ENCODE measurements at places on chromosomes 16 and 17. TPM values are rescaled to one million over a fixed set of nuclear protein-coding genes. Genes with fewer than 3 reads are reported as not detected.
A peak's percentile ranks its signal among the peaks of the same experiment; 100 is the strongest.

The FAM20A gene
- total RNA-seq: 1.7 TPM

- H3K27me3 ChIP-seq: peaks cover 14% of the 10 kb centered on the region
- H3K36me3 ChIP-seq: no peaks in the 10 kb centered on the region
- peak overlapping the region; percentile 60 for H3K4me3 ChIP-seq
- DNase-seq: peak; percentile 74
Measured at GRCh38 chr16:48623304-48624016, 13.5 kb upstream of the N4BP1 start.

- H3K27me3 ChIP-seq: peaks cover 36% of the 10 kb centered on the region
- no peaks in the 10 kb centered on the region for H3K4me1 ChIP-seq
- H3K36me3 ChIP-seq: no peaks in the 10 kb centered on the region
Measured at GRCh38 chr16:48212033-48212432, 32.1 kb upstream of the LONP2 start.

The CD300E gene
- total RNA-seq: not detected

The AOC3 gene
- 2.3 TPM for total RNA-seq

The DPEP3 gene
- not detected for total RNA-seq

The GAS2L2 gene
- total RNA-seq: 0.11 TPM

DNA sequence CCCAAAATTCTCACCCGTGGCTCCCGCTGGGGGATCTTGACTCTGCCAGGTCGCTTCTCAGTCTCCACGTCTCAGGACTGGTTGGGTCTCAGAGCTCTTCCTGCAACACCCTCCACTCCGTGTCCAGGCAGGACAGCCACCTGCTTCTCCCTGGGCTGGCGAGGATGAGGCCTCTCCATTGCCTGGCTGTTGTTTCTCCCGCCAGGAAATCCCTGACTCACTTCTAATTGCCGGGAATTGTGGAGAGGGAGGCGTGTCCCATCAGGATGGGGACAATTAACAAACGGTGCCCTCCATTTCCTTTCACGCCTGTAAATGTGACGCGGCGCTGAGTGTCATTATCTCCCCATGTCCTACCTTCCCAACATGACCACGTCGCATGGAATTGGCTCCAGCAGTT lies 204.5 kb downstream of the RBFOX3 start:
- no peak overlapping the region for H3K4me3 ChIP-seq
- H3K27ac ChIP-seq: no peak overlapping the region
- H3K36me3 ChIP-seq: no peaks in the 10 kb centered on the region
- H3K27me3 ChIP-seq: peaks cover 75% of the 10 kb centered on the region

The KRT9 gene
- total RNA-seq: not detected

DNA sequence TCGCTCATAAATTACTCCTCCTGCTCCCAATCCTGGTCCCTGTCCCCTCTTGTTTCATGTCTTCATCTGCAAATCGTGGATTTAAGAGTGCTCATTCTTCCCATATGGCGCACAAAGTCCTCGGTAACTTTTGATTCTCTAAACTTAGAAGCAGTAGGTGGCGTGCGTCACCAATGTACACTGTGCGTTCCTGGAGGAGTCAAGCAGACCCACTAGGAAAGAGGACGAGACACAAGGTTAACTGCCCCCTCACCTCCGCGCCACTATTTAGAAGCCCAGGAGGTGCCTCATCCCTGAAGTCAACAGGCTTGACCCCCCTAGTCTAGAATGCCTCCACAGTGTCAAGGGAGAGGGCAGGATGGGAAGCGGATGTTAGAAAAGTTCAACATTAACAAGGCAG lies 2.9 kb downstream of the SLC13A5 start:
- H3K36me3 ChIP-seq: no peaks in the 10 kb centered on the region
- DNase-seq: no peak
- H3K27me3 ChIP-seq: peaks cover 92% of the 10 kb centered on the region
- H3K4me3 ChIP-seq: no peak overlapping the region

GRCh38 chr17:81931189-81931556 lies 3.6 kb upstream of the MAFG start:
- H3K4me3 ChIP-seq: no peak overlapping the region
- no peak overlapping the region for H3K27ac ChIP-seq
- DNase-seq: no peak
- no peaks in the 10 kb centered on the region for H3K27me3 ChIP-seq

DNA sequence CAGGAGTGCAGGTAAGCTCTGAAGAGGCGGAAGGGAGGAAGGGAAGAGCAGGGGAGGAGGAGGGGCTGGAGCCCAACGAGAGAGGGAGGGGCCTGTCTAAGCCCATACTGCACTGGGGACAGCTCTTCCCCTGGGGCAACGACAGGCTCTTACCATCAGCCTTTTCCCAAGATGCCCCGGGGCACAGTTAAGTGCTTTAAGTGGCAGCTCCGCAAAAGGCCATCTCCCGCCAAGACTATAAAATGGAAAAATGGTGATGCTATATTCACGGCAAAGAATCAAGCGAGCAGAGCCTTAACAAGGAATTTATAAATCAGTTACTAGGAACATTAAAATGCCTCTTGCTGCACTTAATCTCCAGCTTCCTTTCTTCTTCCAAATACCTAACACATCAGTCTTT lies 110.2 kb upstream of the NLRP1 start:
- peaks cover 18% of the 10 kb centered on the region for H3K27me3 ChIP-seq
- H3K36me3 ChIP-seq: no peaks in the 10 kb centered on the region
- no peak overlapping the region for H3K4me3 ChIP-seq

- peaks cover 18% of the 10 kb centered on the region for H3K36me3 ChIP-seq
- DNase-seq: no peak
- H3K4me1 ChIP-seq: peaks cover 77% of the 10 kb centered on the region
- peak overlapping the region; percentile 76 for H3K27ac ChIP-seq
- H3K4me3 ChIP-seq: no peak overlapping the region
Measured at GRCh38 chr17:2063261-2064146, 8.6 kb downstream of the HIC1 start.

DNA sequence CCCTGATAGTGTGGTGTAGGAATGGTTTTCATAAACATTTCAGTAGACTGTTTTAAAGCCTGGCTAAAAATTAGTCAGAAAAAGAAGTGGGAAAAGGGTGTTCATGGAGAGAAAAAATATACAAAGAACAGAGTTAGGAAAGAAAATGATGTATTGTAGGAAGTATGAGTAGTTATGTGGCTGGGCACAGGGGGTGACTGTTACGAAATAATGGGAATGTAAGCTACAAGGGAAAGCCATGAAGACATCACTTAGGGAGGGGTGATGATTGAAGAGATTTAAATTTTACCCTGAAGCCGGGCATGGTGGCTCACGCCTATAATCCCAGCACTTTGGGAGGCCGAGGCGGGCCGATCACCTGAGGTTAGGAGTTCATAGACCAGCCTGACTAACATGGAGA lies 55.3 kb downstream of the NUP88 start:
- H3K4me1 ChIP-seq: peaks cover 5% of the 10 kb centered on the region
- no peak for DNase-seq
- H3K27me3 ChIP-seq: no peaks in the 10 kb centered on the region
- peak overlapping the region; percentile 41 for H3K27ac ChIP-seq
- no peak overlapping the region for H3K4me3 ChIP-seq
- H3K36me3 ChIP-seq: peaks cover 43% of the 10 kb centered on the region

GRCh38 chr17:4080686-4081085 lies 62.1 kb downstream of the ZZEF1 start:
- no peaks in the 10 kb centered on the region for H3K27me3 ChIP-seq
- H3K27ac ChIP-seq: no peak overlapping the region
- no peak overlapping the region for H3K4me3 ChIP-seq
- H3K36me3 ChIP-seq: peaks cover 28% of the 10 kb centered on the region

DNA sequence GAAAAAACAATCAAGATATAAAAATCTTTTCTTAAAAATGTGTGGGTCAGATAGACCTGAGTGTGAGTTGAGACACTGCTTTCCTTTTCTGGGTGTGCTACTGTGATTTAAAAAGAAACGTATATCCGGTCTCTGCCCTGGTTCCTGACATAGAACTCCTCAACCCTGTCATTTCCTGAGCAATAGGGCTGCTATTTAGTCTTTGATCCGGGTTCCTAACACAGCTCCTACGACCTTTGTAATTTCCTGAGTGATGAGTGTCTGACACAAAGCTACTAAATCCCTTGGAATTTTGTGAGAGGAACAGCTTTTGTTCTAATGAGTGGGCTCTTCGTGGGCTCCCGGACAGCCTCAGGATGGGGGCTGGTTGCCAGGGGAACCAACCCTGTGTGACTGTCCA lies 93.9 kb upstream of the FA2H start:
- no peak overlapping the region for H3K4me3 ChIP-seq
- H3K27ac ChIP-seq: no peak overlapping the region
- H3K27me3 ChIP-seq: no peaks in the 10 kb centered on the region
- H3K4me1 ChIP-seq: peaks cover 7% of the 10 kb centered on the region
- DNase-seq: no peak

- H3K27ac ChIP-seq: peak overlapping the region; percentile 67
- peaks cover 53% of the 10 kb centered on the region for H3K36me3 ChIP-seq
- no peak overlapping the region for H3K4me3 ChIP-seq
- no peaks in the 10 kb centered on the region for H3K4me1 ChIP-seq
Measured at GRCh38 chr17:1347589-1348323, 52.3 kb downstream of the YWHAE start.

DNA sequence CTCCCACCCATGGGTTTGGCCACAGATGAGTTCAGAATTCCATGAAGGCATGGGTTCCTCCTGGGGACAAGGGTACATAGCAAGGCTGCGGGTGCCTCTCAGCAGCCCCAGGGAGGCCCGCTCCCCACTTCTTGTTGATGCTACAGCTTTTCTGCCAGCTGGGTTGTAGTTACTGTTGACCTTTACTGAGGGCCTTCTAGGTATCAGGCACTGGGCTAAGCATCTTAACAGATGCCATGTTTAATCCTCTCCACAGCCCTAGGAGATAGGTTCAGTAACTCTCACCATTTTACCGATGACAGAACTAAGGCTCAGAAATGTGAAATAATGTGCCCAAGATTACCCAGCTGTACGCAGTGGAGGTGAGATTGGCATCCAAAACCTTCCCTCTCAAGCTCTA lies 54.3 kb upstream of the DLX4 start:
- H3K4me1 ChIP-seq: peaks cover 36% of the 10 kb centered on the region
- no peaks in the 10 kb centered on the region for H3K36me3 ChIP-seq
- H3K27ac ChIP-seq: no peak overlapping the region
- DNase-seq: no peak
- no peak overlapping the region for H3K4me3 ChIP-seq

The PRKCB gene
- total RNA-seq: 0.27 TPM

GRCh38 chr16:12096157-12096777 lies 119.7 kb downstream of the SNX29 start:
- H3K4me1 ChIP-seq: peaks cover 31% of the 10 kb centered on the region
- no peak overlapping the region for H3K27ac ChIP-seq
- no peak for DNase-seq
- peaks cover 1% of the 10 kb centered on the region for H3K27me3 ChIP-seq

- no peak overlapping the region for H3K27ac ChIP-seq
- H3K36me3 ChIP-seq: no peaks in the 10 kb centered on the region
- H3K4me3 ChIP-seq: no peak overlapping the region
- H3K27me3 ChIP-seq: no peaks in the 10 kb centered on the region
- DNase-seq: no peak
Measured at GRCh38 chr16:13067648-13068047, 166.2 kb downstream of the SHISA9 start.

DNA sequence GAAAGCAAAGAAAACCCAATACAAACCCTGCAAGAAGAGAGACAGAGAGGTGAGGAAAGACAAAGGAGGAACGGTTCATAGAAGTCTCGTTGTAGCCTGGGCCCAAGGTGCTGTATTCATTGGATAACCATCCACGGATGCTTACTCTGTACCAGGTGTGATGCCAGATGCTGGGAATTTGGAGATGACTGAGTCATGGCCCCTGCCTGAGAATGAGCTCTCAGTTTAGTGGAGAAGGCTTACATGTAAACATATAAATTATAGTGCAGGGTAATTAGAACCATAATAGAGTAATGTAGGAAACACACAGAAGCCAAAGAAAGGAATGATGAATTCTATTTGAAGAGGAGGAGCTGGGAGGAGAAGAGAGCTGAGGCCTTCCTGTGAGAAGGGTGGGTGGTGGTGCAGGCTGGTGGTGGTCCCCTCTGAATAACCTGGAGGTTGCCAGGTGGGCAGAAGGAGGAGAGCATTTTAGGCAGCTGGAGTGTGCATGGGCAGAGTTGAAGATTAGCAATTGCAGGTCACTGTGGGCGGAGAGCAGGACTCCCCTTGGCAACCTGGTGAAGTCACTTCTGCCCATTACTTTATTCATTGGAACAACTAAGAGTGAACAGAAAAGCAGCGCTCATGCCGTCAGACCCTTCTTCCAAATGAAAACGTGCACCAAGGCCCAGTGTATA lies 7.7 kb upstream of the ZG16 start:
- H3K27me3 ChIP-seq: no peaks in the 10 kb centered on the region
- peak overlapping the region; percentile 66 for H3K27ac ChIP-seq
- no peak for DNase-seq
- H3K4me1 ChIP-seq: peaks cover 16% of the 10 kb centered on the region
- no peaks in the 10 kb centered on the region for H3K36me3 ChIP-seq

The SERPINF2 gene
- total RNA-seq: 0.44 TPM

- H3K27me3 ChIP-seq: no peaks in the 10 kb centered on the region
- peaks cover 12% of the 10 kb centered on the region for H3K4me1 ChIP-seq
- peaks cover 6% of the 10 kb centered on the region for H3K36me3 ChIP-seq
- DNase-seq: peak; percentile 85
- H3K4me3 ChIP-seq: peak within 1 kb of the TSS; percentile 96
- peak within 1 kb of the TSS; percentile 100 for H3K27ac ChIP-seq
Measured at GRCh38 chr17:75205037-75205792, at the start of gene NUP85. NUP85 (plus strand) TSS chr17:75205679; CDS start chr17:75205762, 83 bp downstream.

GRCh38 chr17:61551255-61551742 lies 39.7 kb downstream of the NACA2 start:
- H3K4me3 ChIP-seq: no peak overlapping the region
- H3K4me1 ChIP-seq: peaks cover 19% of the 10 kb centered on the region
- H3K27ac ChIP-seq: no peak overlapping the region
- no peaks in the 10 kb centered on the region for H3K27me3 ChIP-seq

- no peak for DNase-seq
- H3K4me3 ChIP-seq: no peak overlapping the region
- H3K4me1 ChIP-seq: peaks cover 8% of the 10 kb centered on the region
- no peaks in the 10 kb centered on the region for H3K36me3 ChIP-seq
- H3K27me3 ChIP-seq: no peaks in the 10 kb centered on the region
Measured at GRCh38 chr16:61569028-61569427, 467.2 kb downstream of the CDH8 start.

GRCh38 chr17:63478814-63479494 lies 2.1 kb downstream of the ACE start:
- peaks cover 21% of the 10 kb centered on the region for H3K4me1 ChIP-seq
- H3K27me3 ChIP-seq: peaks cover 39% of the 10 kb centered on the region
- H3K36me3 ChIP-seq: no peaks in the 10 kb centered on the region
- H3K27ac ChIP-seq: no peak overlapping the region
- H3K4me3 ChIP-seq: peak overlapping the region; percentile 22
